ENCODE measurements at places on chromosomes 2 and 18.
A peak's percentile ranks its signal among the peaks of the same experiment; 100 is the strongest.

DNA sequence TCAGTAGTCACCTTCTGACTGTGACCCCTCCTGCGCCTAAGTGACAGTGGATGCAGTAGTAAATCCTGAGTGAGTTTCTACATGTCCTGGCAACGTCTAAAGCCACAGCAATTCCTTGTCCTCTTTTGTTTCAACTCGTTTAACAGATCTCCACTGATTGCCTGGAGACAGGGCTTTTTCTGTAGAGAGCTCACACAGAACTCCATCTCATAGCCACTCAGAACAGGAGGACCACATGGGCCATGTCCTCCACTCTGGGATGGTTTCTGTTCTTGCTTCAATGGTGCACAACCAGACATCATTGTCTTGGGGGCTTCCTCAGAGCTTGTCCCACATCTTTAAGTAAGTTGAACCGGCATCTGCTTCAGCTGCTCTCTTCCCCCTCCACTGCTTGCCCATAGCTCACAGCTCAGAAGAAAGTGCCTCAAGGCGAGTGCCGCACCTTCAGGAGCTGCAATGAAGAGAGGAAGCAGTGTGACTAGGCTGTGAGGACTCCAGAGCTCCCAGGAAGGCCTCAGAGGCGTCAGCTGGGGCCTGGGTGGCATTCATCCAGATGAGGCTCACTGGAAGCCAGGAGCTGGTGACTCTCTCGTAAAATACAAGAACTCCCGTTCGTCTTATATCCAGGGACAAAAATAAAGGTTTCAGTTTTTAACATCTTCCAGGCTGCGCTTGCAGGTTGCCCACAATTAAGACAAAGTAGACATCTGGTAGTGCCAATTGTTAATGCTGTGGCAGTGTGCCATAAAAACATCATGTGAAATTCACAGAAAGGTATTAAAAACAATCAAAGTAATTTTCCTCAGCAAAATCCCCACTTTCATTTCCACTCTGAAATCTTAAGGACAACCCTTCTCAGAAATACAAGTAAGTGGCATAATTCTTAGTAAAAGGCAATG is 37.3 kb downstream of the ST3GAL5 start:
- DNase-seq = no peak

GRCh38 chr18:52339891-52340371 is at the start of gene DCC:
DCC (plus strand) TSS chr18:52340197; CDS start chr18:52340788, 591 bp downstream.
- peak; percentile 31 for DNase-seq

- no peak for DNase-seq
Observed at GRCh38 chr2:352696-353095, 64.8 kb upstream of the ALKAL2 start.

GRCh38 chr2:231527091-231527395 is 3.2 kb downstream of the NMUR1 start:
- DNase-seq = no peak

GRCh38 chr18:31977270-31977872 is 34.4 kb upstream of the TRAPPC8 start:
- peak; percentile 7 for DNase-seq

- no peak for DNase-seq
Observed at GRCh38 chr2:25159949-25160348, 8.4 kb downstream of the POMC start.

Data from skeletal muscle cell (primary cell).